ENCODE measurements at places on chromosomes 2 and 18.

- no peak for DNase-seq
Observed at GRCh38 chr18:8586941-8587340, 22.3 kb upstream of the RAB12 start.

DNA sequence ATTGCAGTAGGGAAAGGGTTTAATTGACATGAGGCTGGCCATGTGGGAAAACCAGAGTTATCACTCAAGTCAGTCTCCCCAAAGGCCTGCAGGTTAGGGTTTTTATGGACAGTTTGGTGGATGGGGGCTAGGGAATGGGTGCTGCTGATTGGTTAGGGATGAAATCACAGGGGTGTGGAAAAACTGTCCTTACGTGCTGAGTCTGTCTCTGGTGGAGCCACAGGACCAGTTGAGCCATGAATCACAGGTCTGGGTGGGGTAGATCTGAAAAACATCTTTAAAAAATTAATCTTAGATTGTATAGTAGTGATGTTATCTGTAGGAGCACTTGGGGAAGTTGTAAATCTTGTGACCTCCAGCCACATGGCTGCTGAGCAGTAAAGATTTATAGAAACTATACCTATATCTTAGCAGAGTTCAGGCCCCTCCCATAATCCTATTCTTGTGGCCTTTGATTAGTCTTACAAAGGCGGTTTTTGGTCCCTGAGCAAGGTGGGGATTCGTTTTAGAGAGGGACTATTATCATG is 139.6 kb downstream of the COMMD1 start:
- no peak for DNase-seq

- DNase-seq: no peak
Observed at GRCh38 chr2:30040147-30040546, 106.7 kb upstream of the YPEL5 start.

DNA sequence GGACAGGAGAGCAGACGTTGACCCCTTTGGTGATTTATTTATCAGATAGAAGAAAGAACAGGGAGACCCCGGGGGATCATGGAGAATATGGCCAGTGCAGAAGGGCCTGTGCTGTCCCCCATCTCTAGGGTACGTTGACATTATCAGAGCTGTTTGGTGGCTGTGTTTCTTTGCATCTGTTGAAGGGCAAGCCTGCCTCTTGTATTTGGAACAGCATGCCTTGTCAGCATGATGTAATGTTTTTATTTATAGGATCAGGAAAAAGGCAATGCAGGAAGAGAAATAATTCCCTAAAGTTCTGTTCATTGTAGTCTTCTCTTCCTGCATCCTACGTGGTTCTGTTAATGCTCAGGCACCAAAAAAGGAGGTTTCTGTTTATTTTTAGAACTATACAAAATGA is 49.8 kb upstream of the CABYR start:
- peak; percentile 18 for DNase-seq

- no peak for DNase-seq
Observed at GRCh38 chr2:160010361-160011145, 51.9 kb downstream of the PLA2R1 start.

- no peak for DNase-seq
Observed at GRCh38 chr2:68811364-68811763, 59.8 kb downstream of the BMP10 start.

DNA sequence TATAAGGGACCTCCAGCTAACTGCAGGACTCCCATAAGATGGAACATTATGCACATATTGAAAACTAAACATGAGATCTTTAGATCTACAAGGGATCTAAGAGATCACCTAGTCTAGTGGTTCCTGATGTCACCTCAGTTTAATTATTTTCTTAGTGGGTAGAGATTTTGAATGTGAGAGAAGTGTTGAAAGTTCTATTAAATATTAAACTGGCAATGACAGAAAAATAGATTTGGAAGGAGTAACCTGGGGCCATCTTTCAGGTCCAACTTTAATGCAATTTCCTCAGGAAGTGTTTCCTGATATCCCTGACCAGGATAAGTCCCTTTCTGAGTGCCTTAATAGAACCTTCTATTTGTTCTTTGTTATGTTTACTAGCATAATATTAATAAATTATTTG is 29.1 kb upstream of the CPS1 start:
- DNase-seq: no peak

GRCh38 chr2:126662621-126663020 is 6.7 kb downstream of the GYPC start:
- no peak for DNase-seq

DNA sequence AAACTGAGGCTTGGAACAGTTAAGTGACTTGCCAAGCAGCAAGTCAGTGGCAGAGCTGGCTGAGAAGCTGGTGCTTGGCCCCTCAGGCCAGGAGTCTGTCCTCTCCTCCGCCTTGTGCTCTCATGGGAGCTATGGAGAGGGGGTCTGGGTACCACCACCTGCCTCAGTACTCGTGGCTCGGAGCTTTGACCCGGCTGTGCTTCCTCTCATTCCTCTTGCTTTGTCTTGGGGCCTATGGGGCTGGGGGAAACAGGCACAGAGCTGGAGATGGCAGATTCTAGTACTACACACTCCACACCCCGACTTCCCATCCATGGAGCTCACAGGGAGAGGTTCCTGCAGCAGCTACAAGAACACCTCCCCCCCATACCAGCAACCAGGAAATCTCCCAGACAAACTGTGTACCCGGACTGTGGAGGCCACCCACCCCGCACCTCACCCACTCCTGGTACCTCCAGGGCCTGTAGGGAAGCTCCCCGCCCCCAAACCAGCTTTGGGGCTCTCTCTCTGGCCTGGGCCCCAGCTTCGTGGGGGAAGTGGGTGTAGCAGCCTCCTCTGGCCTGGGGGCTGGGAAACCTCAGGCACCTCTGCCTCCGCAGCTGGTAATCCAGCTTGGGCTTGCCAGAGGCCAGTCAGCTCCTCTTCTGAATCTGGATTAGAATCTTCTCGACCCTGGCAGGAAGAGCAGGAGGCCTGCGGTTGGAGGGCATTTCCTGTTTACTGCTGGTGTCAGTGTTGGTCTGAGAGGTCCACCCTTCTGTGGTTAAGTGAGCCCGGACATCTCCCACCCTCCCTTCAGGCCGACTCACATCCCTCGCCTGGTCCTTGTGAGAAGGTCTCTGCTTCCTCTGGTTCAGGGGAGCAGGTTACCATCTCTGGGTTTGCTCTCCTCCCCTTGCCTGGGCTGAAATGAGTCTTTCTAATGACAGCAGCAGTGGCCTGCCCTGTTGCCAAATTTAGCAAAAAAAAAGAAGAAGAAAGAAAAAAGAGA is 22.3 kb upstream of the RHOB start:
- no peak for DNase-seq

DNA sequence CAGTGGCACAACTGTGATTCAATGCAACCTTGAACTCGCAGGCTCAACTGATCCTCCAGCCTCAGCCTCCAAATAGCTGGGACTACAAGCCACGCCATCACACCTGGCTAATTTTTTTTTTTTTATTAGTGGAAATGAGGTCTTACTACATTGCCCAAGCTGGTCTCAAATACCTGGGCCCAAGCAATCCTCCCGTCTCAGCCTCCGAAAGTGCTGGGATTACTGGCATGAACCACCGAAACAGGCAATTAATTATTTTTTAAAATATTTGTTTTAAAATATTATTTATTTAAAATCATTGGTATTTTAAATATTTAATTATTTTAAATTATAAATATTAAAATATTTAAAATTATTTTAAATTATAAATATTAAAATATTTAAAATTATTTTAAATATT is 24.5 kb downstream of the SRBD1 start:
- no peak for DNase-seq
